ENCODE measurements at places on chromosomes 4 and X.

- DNase-seq, result no peak
Measured at GRCh38 chr4:46994007-46994405, 625 bp upstream of the GABRA4 start.

- no peak for DNase-seq
Measured at GRCh38 chrX:109632906-109633504, 8.0 kb upstream of the KCNE5 start.

GRCh38 chrX:7372825-7373525 lies 225.0 kb upstream of the PUDP start:
- no peak for DNase-seq

DNA sequence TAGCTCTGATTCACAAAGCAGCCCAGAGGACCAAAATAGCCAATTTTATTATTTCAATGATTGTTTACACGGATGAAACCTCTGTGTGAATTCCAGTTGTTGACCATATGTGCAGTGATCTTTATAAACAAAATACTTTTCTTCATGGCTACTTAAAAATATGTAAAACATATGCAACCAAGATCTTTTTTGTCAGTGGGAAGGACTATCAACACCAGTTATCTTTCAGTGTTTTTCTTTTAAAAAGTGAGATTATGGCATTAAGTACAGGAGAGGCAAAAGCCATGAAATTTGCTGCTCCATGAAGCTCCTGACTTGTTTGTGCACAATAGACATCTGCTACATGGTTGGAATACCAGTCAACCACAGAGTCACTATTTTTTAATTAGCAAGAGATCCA lies 184.4 kb downstream of the DKK2 start:
- DNase-seq, result no peak

GRCh38 chr4:41363384-41363981 lies 106.8 kb downstream of the UCHL1 start:
- DNase-seq, result no peak

- DNase-seq, result no peak
Measured at GRCh38 chr4:154559494-154560418, 3.1 kb upstream of the FGB start.

DNA sequence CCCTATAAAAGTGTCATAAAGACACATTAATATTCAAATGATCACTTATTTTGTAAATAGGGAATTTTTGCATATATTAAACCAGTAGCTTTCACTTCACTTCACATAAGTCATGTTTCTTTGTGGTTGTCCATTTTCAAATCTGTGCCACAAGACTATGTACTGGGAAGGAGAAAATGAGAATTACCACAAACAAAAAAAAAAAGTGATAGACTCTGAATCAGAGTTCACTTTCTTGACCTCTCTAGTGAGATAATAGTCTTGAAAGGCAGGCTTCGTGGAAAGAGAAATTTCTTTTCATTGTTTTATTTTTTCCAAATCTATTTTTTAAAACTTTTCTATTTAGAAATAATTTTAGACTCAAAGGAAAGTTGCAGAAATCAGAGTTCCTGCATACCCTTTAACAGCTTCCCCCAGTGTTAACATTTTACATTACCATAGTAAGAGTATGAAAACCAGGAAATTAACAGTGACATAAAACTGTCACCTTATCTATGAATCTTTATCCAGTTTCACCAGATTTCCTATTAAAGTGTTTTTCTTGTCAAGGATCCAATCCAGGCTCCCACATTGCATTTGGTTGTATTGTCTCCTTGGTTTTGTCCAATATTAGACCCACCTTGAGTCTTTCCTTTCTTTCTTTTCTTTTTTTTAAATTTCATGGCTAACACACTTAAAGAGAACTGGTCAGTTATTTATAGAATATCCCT lies 215.4 kb upstream of the PGRMC2 start:
- no peak for DNase-seq

GRCh38 chr4:154583230-154583629 lies 7.3 kb downstream of the FGA start:
- no peak for DNase-seq

DNA sequence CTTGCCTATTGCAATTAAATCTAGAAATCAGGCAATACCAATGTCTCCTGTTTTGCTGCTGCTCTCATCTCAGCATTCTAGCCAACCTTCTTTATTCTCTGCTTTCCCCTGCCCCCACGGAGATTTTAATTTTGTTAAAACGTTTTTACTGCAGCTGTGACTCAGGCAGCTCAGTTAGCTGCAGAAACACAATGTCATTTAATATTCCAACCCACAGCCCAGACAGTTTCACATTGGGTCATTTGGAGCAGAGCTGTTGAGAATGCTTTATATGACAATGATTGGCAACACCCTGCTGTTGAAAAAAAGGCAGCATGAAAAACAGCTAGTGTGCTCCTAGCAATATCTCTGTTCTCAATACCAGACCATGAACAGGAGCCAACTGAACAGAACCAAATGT lies 12.6 kb upstream of the SLC10A4 start:
- no peak for DNase-seq

Measured in ureter (tissue), 1 donor.